Activated CD4-positive, alpha-beta T cell treated with anti-CD3 and anti-CD28 coated beads, Interleukin-2, amount 10 ng/mL, durations not matched to agents 24 days and 14 days (primary cell): ENCODE measurements at places on chromosomes 12 and 14. TPM values are rescaled to one million over a fixed set of nuclear protein-coding genes. Genes with fewer than 3 reads are reported as not detected.

- DNase-seq, result no peak
Measured at GRCh38 chr12:42756841-42757623, 167.5 kb upstream of the PRICKLE1 start.

DNA sequence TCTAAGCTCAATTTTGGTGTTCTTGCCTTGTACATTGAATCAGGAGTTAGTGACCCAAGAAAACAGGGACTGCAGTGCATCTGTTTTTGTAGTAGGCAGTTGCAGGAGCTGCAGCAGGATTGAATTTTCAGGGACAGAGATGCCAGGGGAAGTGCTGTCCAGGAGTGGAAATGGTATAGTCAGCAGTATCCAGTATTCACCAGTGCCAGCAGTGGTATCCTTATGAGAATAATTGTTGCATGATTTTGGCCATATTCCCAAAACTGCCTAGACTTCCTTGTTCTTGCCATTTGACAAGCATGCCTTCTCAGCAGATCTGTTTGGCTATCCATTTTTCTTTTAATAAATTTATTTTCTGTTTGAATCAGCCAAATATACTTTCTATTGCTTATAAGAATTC, 18.6 kb upstream of the ABCD2 start:
- no peak for DNase-seq

Gene PPFIA2
- not detected in 2 replicates for total RNA-seq

DNA sequence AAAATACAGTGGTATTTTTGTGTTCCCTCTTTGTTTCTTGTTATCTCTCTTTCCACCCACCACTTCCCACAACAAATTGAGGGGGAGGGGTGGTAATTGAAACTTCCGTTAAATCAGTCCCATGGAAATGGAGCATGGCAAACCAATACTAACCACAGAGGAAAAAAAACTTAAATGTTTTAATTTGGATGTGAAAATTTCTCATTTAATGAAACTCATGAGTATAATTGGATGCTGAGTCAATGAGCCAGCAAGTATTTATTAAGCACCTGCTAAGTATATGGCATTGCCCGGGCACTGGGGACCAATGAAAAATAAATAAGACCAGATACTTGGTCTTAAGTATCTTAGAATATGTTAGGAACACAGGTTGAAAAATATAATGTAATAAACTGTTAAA, 147.5 kb downstream of the KCNH5 start:
- DNase-seq, result no peak

Gene ASCL1
- 0.07 TPM in 1 of 2 replicates, not detected in the other for total RNA-seq

DNA sequence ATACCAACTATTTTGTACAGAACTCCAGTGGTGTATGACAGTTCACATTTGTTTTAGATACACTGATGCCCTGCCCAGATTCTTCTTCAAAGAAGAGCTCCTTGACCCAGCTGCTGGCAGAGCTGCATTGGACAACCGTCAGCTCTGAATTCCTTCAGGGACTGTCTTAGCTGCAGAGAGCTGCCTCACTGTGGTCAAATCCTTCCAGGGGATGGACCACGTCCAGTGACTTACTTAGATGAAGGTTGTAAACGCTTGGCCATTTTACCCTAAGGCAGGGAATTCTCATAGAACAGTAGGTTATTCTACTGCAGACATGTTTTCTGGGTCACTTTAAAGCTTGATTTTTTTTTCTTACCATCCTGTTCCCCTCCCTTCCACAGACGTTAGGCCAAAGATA, 905.0 kb upstream of the ATXN7L3B start:
- DNase-seq, result no peak

- DNase-seq, result no peak
Measured at GRCh38 chr12:118107694-118108093, 3.9 kb upstream of the VSIG10 start.

- no peak for DNase-seq
Measured at GRCh38 chr12:89901319-89901718, 192.7 kb upstream of the ATP2B1 start.

DNA sequence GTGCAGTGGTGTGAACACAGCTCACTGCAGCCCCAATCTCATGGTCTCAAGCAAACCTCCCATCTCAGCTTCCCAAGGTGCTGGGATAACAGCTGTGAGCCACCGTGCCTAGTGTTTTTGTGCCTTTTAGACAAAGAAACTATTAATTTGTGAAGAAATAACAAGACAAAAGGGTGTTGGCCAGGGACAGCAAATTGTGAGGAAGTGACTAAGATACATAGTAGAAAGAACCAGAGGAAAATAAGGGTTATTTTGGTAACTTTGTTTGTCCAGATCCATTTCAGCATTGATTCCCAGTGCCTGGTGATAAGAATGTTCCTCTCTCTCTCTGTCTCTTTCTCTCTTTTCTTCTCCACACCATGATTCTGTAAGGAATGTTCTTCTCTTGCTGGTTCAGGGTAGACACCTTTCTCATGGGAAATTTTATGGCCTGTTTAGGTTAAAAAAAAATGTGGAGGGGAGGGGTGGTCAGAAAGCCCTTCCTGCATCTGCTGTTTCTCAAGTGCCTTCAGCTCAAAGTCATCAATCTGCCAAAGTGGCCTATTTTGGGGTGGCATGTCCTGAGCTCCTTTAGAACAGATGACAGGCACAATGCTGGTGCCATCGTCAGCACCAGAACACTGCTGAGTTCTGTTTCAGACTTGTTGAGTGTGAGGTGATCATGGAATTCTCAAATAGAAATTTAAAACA, 184.4 kb upstream of the EEA1 start:
- no peak for DNase-seq

- no peak for DNase-seq
Measured at GRCh38 chr12:95390192-95390591, 83.8 kb upstream of the METAP2 start.

DNA sequence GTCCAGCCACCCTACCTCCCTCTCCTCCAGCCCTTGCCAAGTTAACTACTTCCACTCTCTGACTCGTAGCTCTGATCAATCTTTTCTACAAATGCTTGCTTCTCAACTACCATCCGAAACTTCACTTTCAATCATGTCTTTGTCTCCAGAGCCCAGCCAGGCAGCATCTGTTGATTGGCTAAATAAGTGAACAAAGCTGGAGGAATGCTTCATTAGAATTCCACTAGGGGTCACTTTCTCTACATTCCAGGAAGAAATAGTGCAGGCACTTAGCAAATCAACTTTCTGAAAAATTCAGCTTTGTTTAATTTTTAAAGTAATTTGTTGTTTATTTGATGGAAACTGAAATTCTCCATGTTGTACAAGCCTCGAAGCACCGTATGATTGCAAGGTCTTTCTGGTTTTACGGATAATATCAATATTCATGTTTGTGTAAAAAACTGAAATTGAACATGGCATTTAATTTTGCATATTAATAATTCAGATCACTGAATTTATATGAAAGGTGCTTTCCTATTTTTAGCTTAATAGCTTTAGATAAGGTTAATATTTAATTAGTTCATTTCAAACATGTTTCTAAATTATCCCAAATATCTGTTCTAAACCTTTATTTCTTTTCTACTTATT, 32.4 kb upstream of the HELB start:
- DNase-seq, result peak; percentile 74

Gene KCNH3
- 1.5 and 2.1 TPM in 2 replicates for total RNA-seq

DNA sequence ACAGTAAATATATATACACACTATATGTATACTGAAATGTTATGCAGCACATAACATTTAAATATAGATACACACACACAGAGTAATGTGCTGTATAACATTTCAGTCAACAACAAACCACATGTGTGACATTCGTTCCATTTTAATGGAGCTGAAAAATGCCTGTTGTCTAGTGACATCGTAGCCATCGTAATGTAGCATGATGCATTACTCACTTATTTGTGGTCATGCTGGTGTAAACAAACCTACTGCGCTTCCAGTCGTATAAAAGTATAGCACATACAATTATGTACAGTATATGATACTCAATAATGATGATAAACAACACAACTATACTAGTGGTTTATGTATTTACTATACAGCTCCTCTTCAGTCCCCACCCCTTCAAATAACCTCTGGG, 119.0 kb upstream of the SLC38A4 start:
- DNase-seq, result no peak

Gene SERPINA10
- not detected in 2 replicates for total RNA-seq

GRCh38 chr12:75747572-75748021, 236.2 kb upstream of the KRR1 start:
- no peak for DNase-seq

DNA sequence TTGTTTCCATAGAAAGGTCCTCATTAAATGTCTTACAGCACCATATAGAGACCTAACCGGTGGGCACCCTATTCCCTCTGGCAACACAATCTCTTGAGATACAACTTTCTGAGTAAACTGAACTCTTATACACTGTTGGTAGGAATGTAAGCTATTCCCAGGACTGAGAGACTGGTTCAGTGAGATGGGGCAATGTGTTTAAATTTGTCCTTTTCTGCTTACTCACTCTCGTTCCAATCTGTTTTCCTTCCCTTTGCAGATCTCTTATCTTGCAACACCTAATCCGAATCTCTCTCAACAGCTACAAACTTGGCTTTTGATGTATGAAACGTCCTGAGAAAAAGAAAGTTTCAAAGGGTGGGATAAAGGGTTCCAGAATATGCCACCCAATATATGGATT, 26.1 kb upstream of the ETV6 start:
- DNase-seq, result no peak

GRCh38 chr14:61003571-61003970, 22.5 kb downstream of the SLC38A6 start:
- DNase-seq, result no peak

DNA sequence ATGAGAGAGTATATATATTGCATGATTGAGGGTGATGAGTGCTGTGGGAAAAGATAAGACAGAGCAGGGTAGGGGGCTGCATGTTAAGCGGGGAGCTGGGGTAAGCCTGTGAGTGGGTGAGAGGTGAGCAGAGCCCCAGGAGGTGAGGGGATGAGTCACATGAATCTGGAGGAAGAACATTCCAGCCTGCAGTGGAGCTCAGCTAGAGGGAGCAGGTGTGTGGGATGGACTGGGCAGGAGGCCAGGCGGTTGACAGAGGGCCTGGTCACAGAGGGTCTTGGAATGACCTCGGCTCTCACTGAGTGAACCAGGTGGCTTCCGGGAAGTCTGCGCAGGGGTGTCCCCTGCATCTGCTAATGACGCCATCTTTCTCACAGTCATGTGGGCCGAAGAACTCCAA, 44.4 kb downstream of the GIT2 start:
- DNase-seq, result no peak

- DNase-seq, result no peak
Measured at GRCh38 chr12:46492471-46493085, 120.0 kb upstream of the SLC38A2 start.

DNA sequence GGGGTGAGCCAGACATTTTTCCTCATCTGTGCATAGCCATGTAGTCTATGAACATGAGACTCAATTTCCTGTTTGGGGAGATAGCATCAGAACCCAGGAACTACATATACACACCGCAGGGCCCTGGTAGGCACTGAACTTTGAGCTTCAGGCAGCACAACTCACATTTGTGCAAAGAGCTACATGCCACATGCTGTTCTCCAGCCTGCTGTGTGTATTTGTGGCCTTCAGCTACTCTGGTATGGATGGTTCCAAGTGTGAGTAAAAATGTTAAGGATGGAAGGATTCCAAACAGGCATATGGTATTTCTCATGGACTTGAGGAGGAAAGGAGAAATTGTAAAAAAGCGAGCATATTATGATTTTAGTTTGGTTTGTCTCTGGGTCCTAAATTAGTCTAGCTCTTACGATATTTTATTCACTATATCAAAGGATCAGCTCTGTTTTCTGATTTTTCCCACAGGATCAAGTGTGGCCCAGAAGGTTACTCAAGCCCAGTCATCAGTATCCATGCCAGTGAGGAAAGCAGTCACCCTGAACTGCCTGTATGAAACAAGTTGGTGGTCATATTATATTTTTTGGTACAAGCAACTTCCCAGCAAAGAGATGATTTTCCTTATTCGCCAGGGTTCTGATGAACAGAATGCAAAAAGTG, 422.4 kb upstream of the OR4E1 start:
- peak; percentile 77 for DNase-seq

DNA sequence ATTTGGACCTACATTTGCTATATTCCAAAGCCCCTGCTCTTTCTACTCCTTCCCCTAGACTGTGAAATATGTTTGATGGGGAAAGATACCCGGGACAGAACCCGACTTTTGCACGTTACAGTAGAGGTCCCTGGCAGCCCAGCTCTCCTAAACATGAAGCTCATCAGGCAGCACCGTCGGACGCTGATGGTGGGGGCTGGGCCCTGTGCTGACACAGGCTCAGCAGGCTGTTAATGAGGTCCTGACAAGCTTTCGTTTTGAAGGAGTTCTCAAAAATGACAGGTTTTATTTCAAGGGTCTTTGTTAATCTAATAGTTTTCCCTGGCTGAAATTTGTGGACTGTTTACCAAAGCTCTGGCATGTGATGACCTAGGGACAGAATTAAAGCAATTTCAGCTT, 102.3 kb downstream of the SLC25A47 start:
- DNase-seq, result no peak

- DNase-seq, result no peak
Measured at GRCh38 chr14:66596241-66596985, 88.5 kb downstream of the GPHN start.

Gene SLC2A3
- 362 and 366 TPM in 2 replicates for total RNA-seq

DNA sequence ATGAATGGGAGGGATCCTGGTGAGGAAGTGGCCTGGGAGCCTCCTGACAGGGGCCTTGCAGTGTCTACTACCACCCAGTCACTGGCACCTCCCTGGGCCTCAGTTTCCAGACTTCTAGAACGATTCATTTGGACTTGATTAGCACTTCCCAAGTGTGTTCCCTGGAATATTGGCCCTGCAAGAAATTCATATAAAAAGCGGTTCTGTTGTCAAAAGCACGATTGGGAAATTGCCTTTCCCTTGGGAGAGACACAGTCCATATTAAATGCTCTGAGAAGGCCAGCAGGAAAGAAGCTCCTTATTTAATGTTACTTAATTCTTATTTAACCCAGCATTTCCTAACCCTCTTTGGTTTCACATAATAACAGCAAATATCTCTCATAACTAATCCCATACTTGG, 61.9 kb downstream of the DRAM1 start:
- DNase-seq, result no peak

GRCh38 chr12:12460935-12461922, 101.4 kb downstream of the DUSP16 start:
- DNase-seq, result peak; percentile 74

- no peak for DNase-seq
Measured at GRCh38 chr14:85416771-85417170, 113.2 kb upstream of the FLRT2 start.

Gene SOAT2
- total RNA-seq, result not detected in 2 replicates

Gene PSMC1
- 170 and 185 TPM in 2 replicates for total RNA-seq

DNA sequence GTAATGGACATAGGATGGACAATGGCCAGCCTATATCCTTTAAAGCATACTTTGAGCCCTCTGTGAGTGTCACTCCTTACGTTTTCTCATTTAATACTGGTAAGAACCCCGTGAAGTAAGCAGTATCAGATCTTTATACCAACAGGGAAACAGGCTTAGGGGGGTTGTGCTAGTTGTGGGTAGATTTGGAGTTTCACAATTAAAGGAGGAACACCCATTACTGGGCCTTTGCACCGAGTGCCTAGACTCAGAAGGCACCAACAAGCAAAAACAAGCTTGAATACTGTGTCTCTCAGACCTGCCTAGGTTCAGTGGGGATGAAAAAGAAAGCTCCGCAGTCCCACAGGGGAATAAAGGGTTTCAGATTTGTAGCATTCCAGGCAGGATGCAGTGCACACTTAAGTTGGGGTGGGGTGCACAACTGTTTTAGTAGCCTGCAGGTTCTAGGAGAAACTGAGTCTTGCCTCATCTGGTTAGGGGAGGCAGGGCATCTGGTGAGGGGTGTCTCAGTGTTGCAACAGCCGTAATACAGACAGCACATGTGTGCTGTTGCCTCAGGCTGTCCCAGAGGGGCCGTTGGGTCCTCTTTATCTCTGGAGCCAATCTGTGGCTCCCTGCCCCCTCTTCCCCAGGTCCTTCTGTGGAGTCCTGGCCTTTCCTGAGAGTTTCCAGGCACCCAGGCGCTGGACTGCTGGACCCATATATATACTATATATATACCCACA, 51.2 kb downstream of the IRAK3 start:
- DNase-seq, result no peak
